D721Med (cell line): ENCODE measurements at places on chromosomes 7 and 10.

- no peak for DNase-seq
Measured at GRCh38 chr10:62632071-62632809, 172.3 kb upstream of the ADO start.

- no peak for DNase-seq
Measured at GRCh38 chr7:41916450-41916927, 213.6 kb upstream of the INHBA start.

GRCh38 chr7:132402096-132402495 lies 174.2 kb downstream of the PLXNA4 start:
- no peak for DNase-seq

DNA sequence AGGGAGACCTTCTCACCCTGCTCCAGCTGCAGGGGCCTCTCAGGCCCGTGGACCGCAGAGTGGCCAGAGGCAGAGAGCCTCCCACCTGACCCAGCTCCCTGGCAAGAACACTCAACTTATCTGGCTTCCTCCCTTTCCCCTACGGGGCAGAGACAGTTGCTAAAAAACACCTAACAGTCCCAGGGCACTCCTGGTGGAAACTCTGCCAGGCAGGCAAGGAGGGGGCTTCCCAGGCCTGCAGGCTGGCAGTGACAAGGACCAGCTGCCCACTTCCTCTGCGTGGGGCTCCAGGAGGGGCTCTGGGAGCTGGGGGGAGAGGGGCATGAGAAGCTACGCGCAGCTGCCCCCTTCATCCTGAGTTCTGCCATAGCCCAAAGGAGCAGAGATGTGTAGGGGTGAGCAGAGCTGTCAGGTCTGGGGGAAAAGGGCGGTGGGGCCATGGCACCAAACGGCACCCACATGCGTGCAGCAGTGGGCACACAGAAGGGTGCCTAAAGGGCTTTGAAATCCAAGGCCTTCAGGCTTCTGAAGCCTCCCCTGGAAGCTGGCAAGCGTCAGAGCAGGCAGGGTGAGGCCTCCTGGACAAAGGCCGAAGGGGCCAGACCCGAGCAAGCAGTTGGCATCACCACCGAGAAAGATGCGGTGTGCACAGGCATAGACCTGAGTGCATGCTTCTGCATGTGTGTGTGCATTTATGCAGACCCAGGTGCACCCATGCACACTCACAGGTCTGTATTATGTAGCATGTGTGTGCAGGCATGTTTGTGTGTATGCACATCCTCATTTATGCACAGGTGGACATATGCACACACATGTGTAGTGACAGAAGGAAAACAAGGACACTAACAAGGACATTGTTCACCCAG lies 14.4 kb downstream of the SPOCK2 start:
- DNase-seq = no peak

DNA sequence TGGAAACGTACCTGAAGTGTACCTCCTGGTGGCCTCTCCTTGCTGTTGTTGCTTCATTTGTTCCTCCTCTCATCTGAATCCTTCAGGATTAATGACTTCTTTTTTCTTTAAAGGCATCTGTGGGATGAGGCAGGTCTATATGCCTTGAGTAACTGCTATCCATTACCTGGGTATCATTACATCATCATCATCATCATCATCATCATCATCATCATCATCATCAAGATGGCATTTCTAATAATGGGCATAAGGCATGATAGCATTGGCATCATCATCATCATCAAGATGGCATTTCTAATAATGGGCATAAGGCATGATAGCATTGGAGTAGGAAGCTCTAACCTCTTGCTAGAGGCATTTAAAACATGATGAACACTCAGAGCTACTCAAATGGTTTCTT lies 59.9 kb downstream of the CFAP58 start:
- no peak for DNase-seq

- DNase-seq = no peak
Measured at GRCh38 chr10:49178489-49179471, 9.4 kb downstream of the TMEM273 start.

- DNase-seq = no peak
Measured at GRCh38 chr7:23012908-23013714, 819 bp downstream of the HYCC1 start.

- no peak for DNase-seq
Measured at GRCh38 chr7:21914671-21915070, 31.0 kb downstream of the CDCA7L start.

DNA sequence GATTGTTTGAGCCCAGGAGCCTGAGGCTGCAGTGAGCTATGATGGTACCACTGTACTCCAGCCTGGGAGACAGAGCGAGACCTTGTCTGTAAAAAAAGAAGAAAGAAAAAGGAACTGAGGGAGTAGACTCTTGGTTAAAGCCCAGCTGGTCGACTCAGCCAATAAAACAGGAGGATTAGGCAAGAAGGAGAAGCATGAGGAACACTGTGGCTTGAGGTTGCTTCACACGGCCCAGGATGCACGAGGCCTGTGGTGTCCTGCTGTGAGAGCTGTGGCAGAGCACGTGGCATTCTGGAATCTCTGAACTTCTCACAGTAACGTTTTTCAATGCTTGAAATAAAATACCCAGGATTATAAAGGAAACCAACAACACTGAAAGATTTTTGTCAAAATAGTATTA lies 93.3 kb downstream of the CUL2 start:
- DNase-seq = no peak

- no peak for DNase-seq
Measured at GRCh38 chr10:83541046-83541445, 598.3 kb upstream of the GHITM start.

GRCh38 chr7:1122832-1123501 lies 35.1 kb downstream of the GPER1 start:
- no peak for DNase-seq

DNA sequence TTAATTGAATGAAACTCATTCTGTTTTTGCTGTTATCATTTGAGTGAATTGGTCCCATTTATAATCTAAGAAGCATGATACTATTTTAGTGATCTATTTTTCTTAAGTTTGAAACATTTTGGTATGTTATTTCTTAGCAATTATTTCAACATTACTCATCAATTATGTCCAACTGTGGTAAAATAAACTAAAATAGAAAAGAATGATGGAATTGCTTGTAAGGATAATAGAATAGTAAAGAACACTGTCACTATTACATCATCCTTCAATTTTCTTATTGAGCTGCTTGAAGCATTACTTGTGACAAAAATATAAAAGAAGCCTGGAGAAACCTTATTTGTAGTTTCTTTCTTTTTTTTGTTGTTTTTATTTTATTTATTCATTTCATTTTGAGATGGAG lies 42.4 kb downstream of the ZNF487 start:
- DNase-seq = no peak

- no peak for DNase-seq
Measured at GRCh38 chr7:36040679-36041078, 112.4 kb upstream of the EEPD1 start.

- DNase-seq = no peak
Measured at GRCh38 chr10:64036321-64036930, 515.2 kb downstream of the REEP3 start.

- no peak for DNase-seq
Measured at GRCh38 chr7:10860516-10860915, 113.2 kb upstream of the PHF14 start.

DNA sequence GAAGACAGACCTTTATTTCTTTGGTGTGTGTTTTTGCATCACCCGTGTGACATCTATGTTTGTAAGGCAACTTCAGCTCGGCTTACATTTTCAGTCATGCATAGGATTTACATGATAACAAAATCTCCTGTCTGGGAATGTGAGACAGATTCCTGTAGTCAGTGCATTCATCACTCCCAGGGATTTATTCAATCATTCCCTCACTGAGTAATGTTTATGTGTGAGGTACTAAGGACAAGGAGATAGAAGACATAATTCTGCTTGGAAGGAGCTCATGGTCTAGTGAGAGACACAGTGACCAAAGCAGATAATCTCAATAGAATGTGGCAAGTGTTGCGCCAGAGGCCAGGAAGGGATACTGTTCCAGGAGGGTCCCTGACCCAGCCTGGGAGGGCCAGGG lies 35.2 kb upstream of the BMPER start:
- DNase-seq = no peak

GRCh38 chr7:20665096-20665495 lies 49.6 kb downstream of the ABCB5 start:
- no peak for DNase-seq

- no peak for DNase-seq
Measured at GRCh38 chr7:36076074-36076473, 77.0 kb upstream of the EEPD1 start.

DNA sequence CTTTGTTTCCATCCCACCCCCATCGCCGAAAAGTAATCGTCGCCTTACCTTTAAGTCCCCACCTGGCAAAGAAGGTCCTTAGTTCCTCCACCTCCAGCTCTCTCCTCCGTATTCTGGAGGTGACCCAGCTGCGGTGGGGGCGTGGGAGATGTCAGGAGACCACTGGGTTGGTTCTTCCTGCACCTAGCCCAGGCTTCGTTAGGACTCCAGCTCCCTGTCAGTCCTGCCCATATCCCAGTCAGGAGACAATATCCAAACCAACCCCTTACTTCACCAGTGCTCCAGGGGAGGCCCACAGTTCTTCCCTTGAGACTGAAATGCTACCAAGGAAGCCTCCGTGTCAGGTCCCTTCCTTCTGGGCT lies 693 bp downstream of the ADIRF start:
- DNase-seq = no peak

DNA sequence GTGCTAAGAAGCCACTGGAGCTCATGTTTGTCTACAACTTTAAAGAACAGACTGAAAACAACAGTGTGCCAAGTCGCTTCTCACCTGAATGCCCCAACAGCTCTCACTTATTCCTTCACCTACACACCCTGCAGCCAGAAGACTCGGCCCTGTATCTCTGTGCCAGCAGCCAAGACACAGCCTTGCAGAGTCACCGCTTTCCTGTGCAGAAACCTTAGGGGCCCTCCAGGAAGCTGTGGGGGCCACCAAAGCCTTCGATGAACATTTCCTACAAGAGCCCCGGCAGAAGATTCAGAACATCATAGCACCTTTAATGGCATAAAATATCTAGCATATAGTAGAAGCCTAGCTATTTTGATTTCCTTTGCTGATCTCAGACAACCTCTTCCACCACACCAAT lies 88.0 kb upstream of the PRSS58 start:
- DNase-seq = no peak

- DNase-seq = no peak
Measured at GRCh38 chr7:26160896-26161295, 8.9 kb downstream of the NFE2L3 start.

DNA sequence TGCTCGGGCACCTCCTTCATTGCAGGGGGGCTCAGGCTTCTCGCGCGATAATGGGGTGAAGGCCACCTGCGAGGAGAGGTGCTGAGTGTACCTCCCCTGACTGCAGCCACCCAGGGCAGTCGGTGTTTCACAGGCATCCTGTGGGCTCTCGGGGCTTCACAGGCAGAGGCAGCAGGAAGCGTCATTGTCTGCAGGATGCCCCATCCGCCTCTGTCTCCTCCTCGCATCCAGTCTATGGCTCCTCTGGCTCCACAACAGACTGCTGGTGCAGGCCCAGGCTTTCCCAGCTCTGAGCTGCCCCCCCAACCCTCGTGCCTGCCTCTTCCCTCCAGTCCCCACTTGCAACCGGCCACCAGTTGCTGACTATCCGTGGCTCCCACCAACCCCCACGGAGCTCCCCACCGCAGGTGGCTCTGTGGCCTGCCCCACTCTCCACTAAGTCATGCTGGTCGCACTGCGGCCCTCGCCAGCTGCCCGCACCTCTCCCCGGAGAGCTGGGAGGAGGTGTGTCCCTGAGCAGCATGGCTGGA lies 36.5 kb downstream of the CAMK2B start:
- DNase-seq = no peak

GRCh38 chr10:112471878-112472487 lies 25.0 kb downstream of the VTI1A start:
- peak; percentile 11 for DNase-seq

DNA sequence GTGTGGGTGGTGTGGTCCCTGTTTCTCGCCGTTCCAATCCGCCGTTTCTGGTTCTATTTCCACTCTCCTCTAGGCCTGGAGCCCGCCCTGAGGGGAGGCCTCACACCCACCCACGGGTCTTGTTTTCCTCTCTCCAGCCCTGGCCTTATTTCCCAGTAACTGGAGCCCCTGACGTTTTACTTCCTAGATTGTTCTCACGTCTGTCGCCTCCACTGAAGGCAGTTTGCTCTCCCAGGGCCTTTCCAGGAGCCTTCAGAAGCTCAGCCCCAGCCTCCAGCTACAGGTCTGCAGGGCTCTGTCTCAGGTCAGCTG lies 30.6 kb downstream of the CFAP46 start:
- DNase-seq = no peak

DNA sequence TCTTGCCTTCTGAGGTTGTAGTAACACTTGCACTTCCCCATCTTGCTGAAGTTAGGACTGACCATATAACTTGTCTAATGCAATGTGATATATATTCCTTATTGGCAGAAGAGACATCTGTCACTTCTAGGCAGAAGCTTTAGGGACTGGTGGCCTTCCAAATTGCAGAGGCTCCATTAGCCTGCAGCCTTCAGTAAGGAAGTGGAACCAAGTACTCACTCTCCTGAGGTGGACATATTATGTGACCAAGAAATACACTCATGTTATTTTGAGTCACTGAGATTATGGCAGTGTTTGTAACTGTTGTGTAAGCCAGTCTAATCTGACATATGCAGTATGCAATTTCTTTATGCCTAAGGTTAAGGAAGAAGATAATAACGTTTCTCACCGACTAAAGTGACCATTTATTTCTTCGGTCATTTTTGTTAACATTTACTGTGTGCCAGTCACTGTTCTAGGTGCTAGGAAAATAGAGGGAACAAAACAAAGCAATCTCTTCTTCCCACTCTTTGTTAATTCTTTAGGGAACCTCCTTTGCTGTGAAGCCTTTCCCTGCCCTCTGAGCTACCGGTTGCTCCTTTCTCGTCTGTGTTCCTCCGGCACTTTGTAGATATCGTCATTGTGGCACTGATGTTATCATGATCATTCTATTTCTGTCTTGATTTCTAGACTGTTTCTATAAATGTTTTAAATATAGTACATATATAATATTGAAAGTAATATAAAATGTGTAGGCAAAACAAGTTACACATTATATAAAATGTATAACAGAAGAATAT lies 52.9 kb upstream of the HBP1 start:
- DNase-seq = no peak

GRCh38 chr10:807958-808353 lies 118.5 kb upstream of the DIP2C start:
- DNase-seq = no peak

- no peak for DNase-seq
Measured at GRCh38 chr10:123527151-123527550, 139.0 kb upstream of the GPR26 start.

GRCh38 chr7:130902755-130903357 lies 168.8 kb upstream of the KLF14 start:
- no peak for DNase-seq

- DNase-seq = no peak
Measured at GRCh38 chr10:12975266-12975665, 26.2 kb downstream of the CCDC3 start.

GRCh38 chr7:76515999-76516443 lies 5.7 kb downstream of the UPK3B start:
- peak; percentile 68 for DNase-seq

GRCh38 chr7:29123626-29124190 lies 22.6 kb downstream of the CPVL start:
- no peak for DNase-seq

- DNase-seq = no peak
Measured at GRCh38 chr7:133754708-133755107, 372.4 kb upstream of the LRGUK start.

GRCh38 chr10:35995485-35995884 lies 353.4 kb upstream of the FZD8 start:
- DNase-seq = no peak

- DNase-seq = no peak
Measured at GRCh38 chr7:105580022-105580740, 1.1 kb downstream of the EFCAB10 start.

GRCh38 chr10:29317423-29318021 lies 28.7 kb downstream of the LYZL1 start:
- DNase-seq = no peak
